ENCODE measurements at places on chromosomes 1 and 21.

DNA sequence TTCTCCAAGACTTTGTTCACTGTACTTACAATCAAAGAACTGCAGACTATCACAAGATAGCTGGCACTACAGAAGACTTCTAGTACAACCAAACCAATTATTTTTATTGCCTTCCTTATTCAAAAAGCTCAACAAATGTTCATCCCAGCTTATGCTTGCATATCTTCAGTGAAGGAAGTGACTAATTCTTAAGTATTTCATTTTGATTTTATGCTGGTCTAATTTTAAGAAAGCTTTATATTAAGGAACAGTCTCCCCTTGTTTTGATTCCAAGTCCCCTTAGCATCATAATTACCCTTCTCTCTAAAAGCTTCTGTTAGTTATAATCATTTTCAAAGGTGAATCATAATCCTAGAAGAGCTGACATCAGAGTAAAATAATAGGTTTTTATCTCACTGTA lies 132.9 kb downstream of the LRRIQ3 start:
- DNase-seq = no peak

GRCh38 chr21:45074048-45074817 lies at the start of gene ADARB1:
Gene ADARB1 (plus strand): TSS chr21:45074580. CDS start chr21:45171657, 97,077 bp downstream.
- peak; percentile 56 for DNase-seq

GRCh38 chr1:38006008-38006828 lies 904 bp upstream of the FHL3 start:
- DNase-seq = no peak

DNA sequence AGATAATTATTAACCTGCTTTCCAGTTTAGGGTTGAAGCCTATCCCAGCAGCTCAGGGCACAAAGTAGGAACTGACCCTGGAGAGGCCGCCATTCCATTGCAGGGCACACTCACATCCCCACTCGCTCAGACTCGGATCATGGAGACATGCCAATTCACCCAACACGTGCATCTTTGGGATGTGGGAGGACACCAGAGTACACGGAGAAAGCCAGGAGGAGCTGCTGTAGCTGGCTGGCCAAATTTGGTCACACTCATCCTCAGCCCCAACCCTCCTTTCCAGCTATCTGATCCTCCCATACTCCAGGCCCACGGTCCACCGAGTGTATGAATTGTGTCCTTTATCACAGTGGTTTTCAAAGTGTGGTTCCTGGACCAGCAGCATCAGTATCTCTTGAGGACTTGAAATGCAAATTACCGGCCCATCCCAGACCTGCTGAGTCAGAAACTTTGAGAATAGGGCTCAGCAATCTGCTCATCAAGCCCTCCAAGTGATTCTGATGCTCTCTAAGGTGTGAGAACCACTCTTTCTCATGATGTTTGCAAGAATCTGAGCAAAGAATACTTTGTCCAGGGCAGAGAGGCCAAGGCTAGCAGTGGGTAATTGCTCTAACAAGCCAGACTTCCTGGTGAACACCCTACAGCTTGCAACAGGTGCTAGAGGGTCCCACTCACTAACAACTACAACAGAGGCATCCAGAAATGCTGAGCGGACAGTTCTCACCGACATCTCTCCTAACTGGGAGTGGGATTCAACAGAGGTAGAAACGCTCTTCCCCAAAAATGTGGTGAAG lies 26.3 kb downstream of the IER5 start:
- no peak for DNase-seq

DNA sequence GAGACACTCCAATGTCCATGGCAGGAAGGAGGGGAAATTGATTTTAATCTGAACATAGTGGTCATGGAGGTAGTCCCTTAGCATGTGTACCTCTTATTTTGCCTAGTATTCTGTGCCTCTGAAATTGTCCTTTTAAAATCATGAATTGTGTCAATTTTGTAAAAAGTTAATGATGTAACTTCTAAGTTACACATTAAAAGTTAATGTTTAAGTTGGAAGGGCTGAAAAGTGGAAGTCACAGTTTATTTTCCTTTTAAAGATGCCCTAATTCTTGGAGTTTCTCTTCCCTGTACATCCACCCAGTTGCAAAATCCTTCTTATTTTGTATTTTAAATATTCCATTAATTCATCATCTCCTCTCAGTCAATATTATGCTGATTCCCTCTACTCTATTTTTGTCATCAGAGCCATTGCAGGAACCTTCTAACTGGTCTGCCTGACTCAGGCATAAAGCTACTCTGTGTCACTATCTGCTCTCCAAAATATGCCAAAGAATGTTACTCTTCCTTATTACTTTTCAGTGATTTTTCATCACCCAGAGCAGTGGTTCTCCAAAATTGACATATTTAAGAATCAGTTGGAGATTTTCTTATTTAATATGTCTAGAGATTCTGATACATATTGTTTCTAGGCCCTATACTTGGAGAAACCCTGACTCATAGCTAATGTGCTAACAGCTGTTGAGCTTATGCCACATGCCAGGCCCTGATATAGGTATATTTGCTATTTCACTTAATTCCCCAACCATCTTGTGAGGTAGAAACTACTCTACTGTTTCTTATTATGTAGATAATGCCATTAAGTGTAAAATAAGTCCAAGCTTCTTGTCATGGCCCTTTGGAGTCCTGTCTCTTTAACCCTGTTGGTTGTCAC lies 5.1 kb downstream of the HOOK1 start:
- no peak for DNase-seq

DNA sequence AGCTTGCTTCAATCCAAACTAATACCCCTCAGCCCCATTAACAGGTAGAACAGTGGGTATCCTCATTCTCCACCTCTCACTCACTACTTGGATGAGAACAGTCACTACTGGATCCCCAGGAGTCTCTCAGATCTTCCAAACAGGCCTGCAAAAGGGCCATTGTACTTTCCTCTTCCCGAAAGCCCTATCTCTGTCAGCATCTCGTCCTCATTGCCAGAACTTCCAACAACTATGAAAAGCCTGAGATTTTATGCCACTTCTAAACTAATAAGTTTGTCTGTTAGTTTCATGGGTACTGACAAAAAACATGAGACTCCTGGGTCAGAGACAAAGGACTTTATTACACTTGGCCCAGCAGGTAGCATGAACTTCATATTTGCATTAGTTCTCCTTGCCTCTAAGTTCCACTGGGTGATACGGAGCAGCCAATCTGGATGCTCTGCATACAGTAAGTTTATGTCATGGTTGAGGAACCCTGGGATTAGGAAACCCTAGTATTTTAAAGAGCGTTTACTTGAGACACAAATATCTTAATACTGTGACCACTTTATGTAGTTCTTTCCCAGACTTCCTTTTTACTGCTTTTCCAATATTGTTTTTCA lies 38.1 kb downstream of the VANGL2 start:
- no peak for DNase-seq

DNA sequence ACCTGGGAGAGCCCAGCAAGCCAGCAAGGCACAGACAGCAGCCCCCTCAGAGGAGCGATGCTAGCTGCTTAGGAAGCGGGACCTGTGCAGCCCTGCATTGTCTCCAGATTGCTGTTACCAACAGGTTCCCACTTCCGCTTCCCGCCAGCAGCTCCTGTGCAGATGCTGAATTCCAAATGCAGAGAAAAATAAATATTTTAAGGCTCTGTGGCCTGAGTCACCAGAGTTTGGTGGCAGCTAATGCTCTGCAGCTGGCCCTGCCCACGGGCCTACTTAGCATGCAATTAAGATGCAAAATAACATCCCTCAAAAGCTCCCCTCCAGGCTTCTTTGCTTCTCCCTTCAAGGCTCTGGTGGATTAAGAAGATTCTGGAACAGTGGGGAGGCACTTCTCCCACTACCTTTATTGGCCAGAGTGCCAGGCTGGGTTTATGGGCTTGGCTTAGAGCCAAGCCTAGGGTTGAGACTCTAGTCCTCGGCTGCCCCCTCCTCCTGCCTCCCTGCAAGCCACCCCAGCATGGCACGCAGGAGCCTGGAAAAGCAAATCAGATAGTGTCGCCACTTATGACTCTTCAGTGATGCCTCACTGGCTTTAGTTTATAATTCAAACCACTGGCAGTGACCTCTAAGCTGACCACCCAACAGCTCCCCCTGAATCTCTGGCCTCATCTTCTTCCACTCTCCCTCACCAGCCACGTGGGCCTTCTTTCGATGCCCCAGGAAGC lies 207.1 kb upstream of the ZC3H12A start:
- DNase-seq = peak; percentile 85

- DNase-seq = no peak
Measured at GRCh38 chr1:172932981-172933380, 117.8 kb downstream of the TNFSF18 start.

- DNase-seq = peak; percentile 87
Measured at GRCh38 chr1:62144238-62144831, 50.3 kb upstream of the L1TD1 start.

GRCh38 chr1:71464016-71464415 lies 383.2 kb upstream of the ZRANB2 start:
- DNase-seq = no peak
